ENCODE measurements at places on chromosomes 16 and 17.

DNA sequence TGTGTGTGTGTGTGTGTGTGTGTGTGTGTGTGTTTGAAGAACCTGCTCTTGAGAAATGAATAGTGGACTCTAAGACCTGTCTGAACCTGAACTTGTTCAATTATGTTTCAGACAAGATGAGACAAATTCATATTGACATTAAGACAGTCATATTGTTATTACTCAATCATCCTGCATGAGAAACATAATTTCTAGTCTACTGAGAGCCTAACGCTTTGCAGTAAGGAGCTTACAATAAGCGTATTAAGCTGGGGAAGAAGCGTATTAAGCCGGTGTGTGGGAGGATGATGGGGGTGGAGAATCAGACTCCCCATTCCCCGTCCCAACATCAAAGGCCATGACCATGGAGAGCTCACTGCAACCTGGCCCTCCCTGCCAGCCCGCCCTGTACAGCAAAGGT lies 22.4 kb upstream of the MNT start:
- no peak for DNase-seq

DNA sequence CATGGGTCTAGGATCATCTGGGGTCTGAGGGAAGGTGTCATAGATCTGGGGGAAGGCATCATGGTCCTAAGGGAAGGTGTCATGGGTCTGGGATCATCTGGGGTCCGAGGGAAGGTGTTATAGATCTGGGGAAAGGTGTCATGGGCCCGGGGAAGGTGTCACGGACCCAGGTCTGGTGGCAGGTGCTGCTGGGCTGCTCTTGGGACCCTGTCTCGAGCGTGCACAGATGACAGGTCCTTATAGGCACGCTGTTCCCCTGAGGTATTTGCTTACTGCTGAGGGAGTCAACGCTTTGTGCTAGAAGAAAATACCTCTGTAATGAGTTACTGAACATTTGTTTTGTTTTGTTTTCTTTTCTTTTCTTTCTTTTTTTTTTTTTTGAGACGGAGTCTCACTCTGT lies 1.4 kb downstream of the RAB40C start:
- DNase-seq, result no peak

- no peak for DNase-seq
Measured at GRCh38 chr16:79420493-79420892, 180.0 kb downstream of the MAF start.

DNA sequence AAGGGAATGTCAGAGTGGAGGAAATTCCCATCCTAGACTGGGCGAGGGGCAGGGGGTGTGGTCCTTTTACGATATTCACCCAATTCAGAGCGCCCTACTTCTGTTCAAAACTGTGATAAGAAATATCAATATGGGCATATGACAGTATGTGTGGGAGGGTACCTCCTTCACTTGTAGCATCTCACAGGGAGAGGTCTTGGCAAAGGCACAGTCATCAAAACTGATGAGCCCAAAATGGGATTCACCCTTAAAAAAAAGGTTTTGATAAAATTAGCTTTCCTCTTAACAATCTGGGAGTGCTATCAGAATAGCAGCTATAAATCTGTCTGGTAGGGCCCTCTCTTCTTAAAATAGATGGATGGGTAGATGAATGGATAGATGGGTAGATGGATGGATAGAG lies 967.8 kb upstream of the RBFOX1 start:
- DNase-seq, result no peak

Data from amniotic epithelial cell (primary cell).